Non-pigmented ciliary epithelial cell (primary cell): ENCODE measurements at places on chromosomes 4 and X.

DNA sequence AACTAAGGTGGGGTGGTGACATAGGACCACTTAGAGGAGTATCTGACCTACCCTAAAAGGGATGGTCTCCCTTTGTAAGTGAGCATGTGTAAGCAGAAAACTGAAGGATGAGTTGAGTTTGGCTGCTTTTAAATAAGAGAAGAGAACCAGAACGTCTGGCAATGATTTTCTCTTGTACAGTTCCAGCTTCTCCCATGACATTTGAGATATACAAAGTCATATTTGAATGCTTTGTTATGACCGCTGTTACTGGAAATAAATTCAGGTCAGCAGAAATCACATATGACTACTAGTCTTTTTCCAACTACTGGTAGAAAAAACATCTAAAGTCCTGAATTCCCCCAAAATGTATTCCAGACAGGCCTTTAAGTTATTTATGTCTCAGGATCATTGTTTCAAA, 313.3 kb upstream of the BMP3 start:
- no peak for DNase-seq

DNA sequence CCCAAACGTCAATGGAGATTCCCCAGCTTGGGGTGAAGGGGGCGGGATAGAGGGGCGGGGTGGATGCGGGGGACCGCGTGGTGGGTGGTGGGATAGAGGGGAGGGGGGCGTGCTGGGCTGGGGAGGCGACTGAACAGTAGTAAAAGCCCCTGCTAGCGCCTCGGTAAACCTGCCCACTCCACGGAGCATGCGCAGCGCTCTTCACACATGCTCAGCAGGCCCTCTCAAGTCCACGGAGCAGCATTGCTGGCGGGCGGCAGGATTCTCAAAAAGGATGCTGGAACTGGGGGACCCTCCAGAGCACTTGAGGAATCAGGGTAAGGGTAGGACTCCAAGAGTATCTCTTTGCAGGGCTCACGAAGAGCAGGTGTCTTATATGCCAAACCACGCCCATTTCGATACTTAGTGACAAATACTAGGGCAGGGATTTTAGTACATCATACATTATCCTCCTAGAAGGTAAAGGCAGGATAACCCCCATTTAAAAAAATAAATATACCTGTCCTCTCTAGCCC, 378 bp upstream of the RPS6KA6 start:
- DNase-seq = no peak

DNA sequence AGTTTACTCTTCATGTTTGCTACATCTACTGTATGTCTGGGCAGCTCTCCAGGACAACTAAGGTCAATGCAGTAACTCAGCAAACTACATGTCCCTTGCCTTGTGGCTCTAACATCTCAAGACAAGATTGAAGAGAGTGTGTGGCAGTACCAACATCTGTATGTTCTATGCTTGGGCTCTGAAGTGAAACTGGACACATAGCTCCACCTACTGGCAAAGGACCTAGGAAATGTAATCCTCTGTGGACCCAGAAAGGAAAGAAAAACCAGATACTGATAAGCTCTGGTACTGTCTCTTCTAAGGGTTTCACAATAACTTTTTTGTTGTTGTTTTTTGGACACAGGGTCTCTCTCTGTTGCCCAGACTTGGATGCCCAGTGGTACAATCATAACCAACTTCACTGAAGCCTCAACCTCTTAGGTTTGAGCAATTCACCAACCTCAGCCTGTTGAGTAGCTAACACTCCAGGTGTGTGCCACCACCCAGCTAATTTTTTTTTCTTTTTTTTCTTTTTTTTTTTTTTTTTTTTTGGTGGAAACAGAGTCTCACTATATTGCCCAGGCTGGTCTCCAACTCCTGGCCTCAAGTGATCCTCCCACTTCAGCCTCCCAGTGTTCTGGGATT, 64.1 kb downstream of the QDPR start:
- DNase-seq = peak; percentile 43

DNA sequence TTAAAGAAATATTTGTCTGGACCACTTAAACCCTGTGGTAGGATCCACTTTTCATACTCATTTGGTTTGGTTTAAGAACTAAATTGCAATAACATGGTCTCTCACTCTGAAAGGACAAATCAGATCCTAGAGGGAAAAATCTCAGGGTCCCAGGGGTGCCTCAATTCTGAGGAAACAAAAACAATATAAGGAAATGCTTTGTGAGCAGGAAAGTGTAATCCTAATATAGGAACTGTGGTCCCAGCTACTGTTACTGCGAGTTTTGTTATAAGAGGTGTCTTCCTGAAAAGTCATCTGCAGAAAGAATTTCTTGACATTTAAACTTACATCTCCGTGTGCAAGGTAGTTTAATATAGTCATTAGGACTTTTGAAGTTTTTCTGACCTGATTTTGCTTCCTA, 420.1 kb upstream of the LCORL start:
- DNase-seq = no peak

DNA sequence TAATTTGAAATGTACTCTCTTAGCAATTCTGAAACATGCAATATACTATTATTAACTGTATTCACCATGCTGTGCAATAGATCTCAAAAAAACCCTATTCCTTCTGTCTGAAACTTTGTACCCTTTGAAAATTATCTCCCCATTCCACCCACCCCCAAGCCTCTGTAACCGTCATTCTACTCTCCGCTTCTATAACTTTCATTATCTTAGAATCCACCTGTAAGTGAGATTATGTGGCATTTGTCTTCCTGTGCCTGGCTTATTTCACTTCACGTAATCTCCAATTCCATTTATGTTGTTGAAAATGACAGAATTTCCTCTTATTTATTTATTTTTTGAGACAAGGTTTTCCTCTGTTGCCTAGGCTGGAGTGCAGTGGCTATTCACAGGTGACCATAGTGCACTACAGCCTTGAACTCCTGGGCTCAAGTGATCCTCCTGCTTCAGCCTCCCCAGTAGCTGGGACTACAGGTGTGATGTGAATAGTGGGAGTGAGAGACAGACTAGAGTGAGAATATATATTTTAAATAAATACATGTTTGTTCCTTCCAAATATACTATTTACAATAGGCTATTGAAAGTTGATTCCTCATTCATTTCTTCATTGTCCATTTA, 30.5 kb downstream of the VSIG4 start:
- DNase-seq = no peak

DNA sequence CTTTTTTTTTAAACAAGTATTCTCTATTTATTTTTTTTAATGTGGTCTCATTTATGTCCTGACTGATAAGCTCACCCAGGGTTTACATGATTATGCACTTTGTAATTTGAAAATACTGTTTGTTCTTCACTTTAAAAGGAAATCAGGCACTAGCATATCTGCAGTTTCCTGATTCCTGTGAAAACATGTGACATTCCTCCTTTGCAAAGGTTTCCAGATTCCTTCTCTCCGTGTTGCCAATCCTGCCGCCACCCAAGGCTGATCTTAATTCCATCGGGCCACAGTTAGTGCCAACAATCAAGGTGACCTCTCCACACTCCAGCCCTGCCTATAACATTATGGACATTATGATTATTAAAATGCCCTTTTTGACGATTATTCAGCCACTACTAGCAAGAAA, 225.4 kb downstream of the PCDH7 start:
- peak; percentile 26 for DNase-seq

- no peak for DNase-seq
These were observed 27.5 kb upstream of the SULT1B1 start for GRCh38 chr4:69787879-69788278.

DNA sequence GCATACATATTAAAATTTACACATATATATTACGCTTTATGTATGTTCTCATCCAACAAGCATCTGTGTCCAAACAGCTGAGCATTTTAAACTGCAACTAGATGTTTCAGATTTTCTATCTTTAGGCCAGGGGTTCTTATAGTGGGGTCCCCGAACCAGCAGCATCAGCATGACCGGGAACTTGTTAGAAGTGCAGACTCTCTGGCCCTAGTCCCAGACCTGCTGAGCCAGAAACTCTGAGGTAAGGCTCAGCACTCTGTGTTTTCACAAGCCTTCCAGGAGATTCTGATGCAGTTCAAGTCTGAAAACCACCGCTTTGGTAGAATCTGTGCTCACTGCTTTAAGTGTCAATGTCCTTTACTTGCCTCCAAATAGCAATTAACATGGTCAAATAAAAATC, 266.2 kb upstream of the CASK start:
- DNase-seq = no peak

GRCh38 chr4:5711479-5712184, 631 bp downstream of the EVC start:
- DNase-seq = no peak

- DNase-seq = no peak
These were observed 42.7 kb downstream of the CCNG2 start for GRCh38 chr4:77199701-77200100.

GRCh38 chrX:106670631-106671030, 55.9 kb upstream of the RNF128 start:
- no peak for DNase-seq

DNA sequence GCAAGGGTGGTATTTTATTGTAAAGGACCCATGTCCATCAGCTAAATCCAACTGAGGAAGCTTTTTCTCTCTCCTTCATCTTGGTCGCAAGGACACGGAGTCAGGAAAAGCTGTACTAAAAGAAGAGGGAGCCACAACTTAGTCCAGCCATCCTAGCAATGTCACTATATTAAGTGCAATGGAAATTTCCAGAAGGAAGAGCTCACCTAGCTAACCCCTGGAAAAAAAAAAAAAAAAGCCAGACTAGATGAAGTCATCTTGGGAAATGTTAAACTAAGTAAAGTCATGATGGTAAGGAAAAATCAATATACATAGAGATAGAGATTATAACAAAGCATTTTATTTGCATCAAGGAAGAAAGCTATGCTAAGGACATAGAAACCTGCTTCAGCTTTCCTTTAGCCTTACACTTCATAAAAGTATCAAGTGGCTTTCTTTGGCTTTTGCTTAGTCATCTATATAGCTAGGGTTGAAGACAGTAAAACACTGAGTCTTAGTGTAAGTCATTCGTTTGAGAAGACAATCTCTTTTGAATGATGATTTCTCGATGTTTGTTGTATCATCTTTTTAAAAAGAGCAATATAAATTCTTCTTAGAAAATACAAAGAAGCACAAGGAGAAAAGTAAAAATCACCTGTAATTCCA, 18.6 kb upstream of the CA5B start:
- no peak for DNase-seq

DNA sequence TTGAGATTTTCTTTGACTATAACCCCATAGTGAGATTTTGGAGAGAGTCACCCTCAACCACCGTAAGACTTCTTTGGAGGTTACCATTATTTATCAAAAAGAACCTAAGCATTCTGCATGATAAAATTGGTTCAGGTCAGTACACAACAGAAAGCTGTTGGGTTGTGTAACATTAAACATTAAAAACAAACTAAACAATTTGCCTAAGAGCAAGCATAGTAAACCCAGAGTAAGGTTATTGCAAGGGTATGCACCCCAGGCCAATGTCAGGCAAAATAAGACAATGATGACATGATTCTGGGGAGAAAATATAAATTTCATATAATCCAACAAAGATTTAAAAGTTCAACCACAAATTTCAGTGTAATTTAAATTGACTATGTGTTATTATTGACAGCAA, 472.4 kb downstream of the SH2D1A start:
- no peak for DNase-seq

DNA sequence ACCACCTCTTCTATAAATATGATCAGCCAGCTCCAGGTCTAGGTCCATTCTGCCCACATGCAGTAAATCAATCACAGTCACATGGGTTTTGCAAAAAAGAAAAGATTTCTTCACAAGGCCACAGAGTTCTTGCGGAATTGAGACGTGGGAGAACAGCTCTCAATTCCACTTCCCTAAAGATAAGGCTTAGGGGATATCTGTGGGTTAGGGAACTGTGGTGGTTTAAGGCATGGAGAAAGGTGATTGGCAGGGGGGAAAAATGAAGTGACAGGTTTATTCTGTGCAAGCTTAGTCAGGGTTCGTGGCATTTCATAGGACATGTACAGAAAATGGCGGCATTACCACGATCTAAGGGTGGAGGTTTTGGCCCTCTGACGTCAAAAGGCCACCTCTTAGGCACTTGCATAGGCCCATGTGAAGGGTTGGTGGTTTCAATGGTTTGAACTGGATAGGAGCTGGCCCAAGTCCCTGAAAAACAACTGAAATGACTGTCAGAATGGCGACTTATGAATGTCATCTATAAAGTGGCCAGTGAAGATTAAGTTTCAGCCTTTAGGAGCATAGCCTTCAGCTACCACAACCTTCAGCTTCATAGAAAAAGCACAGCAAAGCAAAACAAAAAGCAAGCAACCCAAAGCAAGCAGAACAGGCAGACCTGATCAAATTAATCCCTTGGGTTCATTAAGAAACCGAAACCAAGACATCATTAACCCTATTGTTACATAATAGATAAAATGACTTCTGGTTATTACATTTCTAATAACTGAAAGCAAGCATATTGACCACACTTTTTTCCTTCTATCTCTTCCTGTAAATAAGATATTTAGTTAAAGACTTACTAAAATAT, 289.8 kb upstream of the SFRP2 start:
- no peak for DNase-seq

DNA sequence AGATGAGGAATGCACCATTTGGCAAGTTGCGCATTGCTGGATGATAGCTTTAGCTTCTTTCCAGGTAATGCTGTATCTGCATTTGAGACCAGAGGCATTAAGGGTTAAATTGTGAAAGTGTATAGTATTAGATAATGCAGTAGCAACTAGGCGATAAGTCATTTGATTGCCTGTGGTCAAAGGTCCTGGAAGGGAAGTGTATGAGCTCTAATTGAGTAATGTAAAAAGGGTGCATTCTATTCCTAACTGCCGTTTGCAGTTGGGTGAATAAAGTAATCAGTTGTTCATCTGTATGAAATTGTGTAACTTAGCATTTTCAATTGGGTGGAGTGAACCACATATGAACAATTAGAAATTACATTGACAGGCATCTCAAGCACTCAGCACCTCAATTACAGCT, 54.5 kb upstream of the WDR1 start:
- DNase-seq = no peak

DNA sequence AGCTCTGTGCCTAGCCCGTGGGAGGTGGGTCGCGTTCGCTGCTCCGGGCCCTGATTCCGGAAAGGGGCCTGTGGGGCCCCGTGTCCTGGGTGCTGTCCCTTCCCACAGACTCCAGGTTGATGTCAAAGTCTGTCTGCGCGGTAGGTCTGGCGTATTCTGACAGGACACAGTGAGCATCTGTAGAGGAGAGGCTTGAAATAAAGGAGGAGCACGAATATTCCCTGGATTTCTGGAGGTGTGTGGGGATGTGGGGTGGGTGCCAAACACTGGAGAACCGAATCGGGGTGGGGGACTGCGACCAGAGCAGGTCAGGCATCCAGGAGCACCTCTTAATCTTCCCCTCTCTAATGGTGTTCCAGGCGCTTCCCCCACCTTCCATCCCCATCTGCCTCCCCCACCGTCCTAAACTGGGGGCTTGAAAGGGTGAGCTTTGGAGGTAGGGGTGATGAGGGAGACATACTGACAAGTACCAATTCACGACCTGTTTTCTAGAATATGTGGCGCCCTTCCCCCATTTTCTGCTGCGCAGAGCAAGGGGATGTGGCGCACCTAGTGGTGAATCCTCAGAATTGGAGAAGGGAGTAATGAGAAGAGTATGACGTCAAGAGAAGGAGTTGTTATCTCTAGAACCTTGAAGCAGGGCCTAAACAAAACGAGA, 877 bp downstream of the GPRASP1 start:
- no peak for DNase-seq

- DNase-seq = no peak
These were observed 37.7 kb upstream of the MAGEB18 start for GRCh38 chrX:26100421-26100920.

GRCh38 chr4:178963446-178964045, 1521.3 kb upstream of the AGA start:
- DNase-seq = no peak
